ENCODE measurements at places on chromosomes 12 and 14. TPM values are rescaled to one million over a fixed set of nuclear protein-coding genes. Genes with fewer than 3 reads are reported as not detected.

TRPV4 gene
- polyA plus RNA-seq, result 0.46 TPM

DNA sequence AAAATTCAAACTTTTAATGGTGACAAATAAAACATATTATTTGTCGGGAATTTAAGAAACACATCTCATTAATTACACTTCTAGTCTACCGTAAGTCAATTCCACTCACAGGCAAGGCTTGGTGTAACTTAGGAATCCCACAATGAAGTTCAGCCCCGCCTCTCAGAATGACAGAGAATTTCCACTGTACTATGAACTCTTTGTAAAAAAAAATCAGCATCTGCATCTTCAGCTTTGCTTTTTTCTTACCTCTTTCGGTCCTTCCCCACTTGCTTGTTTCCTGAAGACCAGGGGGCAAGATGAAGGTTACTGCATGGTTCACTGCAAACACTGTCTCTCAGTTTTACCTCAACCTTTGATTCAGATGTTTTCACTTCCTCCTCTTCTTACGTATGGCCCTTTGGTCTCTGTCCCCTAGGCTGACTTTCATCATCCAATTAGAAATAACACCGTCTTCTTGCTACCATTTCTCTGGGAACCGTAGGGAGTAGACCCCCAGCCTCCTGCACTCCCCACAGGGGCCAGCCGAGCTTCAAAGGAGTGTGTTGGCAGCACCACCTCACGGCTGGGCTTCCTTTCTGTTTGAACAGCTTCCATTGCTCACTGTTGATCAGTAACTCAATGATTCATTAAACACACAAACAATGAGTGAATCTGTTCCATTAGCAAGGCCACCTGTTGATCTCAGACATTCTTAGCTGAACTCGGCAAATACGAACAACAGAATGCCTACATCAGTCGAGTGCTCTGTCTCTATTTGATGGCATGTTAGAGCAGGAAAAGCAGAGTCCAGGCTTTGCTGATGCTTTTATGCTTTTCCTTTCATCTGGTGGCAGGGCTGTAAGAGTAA is 343.0 kb downstream of the BMP4 start:
- no peak overlapping the region for H3K27ac ChIP-seq
- no peak overlapping the region for H3K4me3 ChIP-seq
- no peaks in the 10 kb centered on the region for H3K27me3 ChIP-seq
- peaks cover 3% of the 10 kb centered on the region for H3K4me1 ChIP-seq

DNA sequence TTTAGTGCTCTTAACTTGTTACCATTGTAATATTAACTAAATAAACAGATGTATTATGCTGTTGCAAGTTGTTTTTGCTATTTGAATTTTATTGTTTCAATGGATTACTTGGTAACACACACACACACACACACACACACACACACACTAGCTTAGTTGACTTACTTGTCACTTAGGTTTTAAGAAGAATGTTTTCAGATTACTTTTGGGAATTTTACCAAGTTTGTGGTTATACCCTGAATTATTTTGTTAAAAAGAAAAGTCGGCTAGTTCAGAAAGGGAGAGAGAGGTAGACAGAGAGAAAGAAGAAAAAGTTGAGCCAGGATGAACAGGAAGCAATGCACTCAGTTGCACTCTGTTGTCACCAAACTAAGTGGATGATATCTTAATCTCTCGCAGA is 5.3 kb downstream of the SSTR1 start:
- DNase-seq, result no peak
- H3K4me3 ChIP-seq, result no peak overlapping the region
- peaks cover 14% of the 10 kb centered on the region for H3K4me1 ChIP-seq
- H3K36me3 ChIP-seq, result no peaks in the 10 kb centered on the region
- no peak overlapping the region for H3K27ac ChIP-seq

DNA sequence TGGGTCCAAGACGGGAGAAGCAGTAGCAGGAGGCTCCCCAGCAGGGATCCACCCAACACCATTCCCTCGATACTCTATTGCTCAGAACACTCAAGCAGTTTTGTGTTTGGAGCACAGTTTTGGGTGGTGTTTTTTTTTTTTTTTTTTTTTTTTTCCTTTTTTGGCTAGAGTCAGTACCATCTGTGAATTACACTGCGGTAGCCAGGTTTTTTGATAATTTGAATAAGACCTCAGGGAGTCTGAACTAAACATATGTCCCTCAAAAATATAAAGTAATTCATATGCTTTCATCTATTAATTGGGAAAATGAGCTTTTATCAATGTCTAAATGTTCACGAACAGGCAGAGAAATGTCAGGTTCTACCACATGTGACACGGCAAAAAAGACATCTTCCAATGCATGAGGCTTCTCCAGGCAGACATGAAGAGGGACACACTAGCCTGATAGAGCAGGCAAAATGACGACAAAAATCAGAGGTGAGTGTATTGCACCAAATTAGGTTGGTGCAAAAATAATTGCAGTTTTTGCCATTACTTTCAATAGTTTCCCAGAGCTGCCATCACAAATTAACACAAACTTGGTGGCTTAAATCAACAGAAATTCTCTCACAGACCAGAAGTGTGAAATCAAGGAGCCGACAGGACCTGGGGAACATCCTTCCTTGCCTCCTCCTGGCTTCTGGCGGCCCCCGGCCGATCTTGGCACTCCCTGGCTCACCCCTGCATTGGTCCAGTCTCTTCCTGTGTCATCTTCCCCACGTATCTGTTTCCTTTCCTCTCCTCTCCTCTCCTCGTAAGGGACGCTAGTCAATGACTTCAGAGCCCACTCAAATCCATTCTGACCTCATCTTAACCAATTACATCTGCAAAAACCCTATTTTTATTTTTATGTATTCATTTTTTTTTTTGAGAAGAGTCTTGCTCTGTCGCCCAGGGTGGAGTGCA is 33.9 kb downstream of the FOXN3 start:
- H3K36me3 ChIP-seq, result no peaks in the 10 kb centered on the region
- no peaks in the 10 kb centered on the region for H3K27me3 ChIP-seq
- no peak for DNase-seq
- H3K4me3 ChIP-seq, result no peak overlapping the region
- H3K4me1 ChIP-seq, result no peaks in the 10 kb centered on the region
- no peak overlapping the region for H3K27ac ChIP-seq

- H3K4me3 ChIP-seq, result no peak overlapping the region
- no peaks in the 10 kb centered on the region for H3K27me3 ChIP-seq
- no peaks in the 10 kb centered on the region for H3K4me1 ChIP-seq
- H3K36me3 ChIP-seq, result peaks cover 36% of the 10 kb centered on the region
- no peak for DNase-seq
These were observed 49.6 kb downstream of the NT5DC3 start for GRCh38 chr12:103791350-103791920.

DNA sequence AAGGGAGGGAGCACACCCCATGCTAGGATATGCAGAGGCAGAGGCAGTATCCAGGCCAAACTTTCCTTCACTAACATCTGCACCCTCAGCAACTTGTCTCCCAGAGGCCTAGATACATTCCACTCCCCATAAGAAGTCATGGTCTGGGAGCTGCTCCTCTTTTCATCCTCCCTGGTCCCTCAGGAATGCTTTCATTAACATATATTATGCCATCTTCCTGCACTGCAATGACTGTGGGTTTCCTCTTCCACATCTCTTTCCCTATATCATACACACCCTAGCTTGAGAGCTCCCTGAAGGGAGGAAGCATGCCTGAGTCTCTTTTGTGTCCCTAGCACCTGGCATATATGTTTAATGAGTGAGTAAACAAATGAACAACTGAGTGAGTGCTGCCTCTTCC is 8.6 kb downstream of the DDN start:
- no peaks in the 10 kb centered on the region for H3K4me1 ChIP-seq
- H3K4me3 ChIP-seq, result no peak overlapping the region
- no peaks in the 10 kb centered on the region for H3K36me3 ChIP-seq

GRCh38 chr12:121903202-121903601 is 14.6 kb downstream of the PSMD9 start:
- H3K4me1 ChIP-seq, result no peaks in the 10 kb centered on the region
- H3K27ac ChIP-seq, result no peak overlapping the region
- H3K27me3 ChIP-seq, result no peaks in the 10 kb centered on the region
- DNase-seq, result no peak
- no peak overlapping the region for H3K4me3 ChIP-seq
- H3K36me3 ChIP-seq, result peaks cover 32% of the 10 kb centered on the region

DNA sequence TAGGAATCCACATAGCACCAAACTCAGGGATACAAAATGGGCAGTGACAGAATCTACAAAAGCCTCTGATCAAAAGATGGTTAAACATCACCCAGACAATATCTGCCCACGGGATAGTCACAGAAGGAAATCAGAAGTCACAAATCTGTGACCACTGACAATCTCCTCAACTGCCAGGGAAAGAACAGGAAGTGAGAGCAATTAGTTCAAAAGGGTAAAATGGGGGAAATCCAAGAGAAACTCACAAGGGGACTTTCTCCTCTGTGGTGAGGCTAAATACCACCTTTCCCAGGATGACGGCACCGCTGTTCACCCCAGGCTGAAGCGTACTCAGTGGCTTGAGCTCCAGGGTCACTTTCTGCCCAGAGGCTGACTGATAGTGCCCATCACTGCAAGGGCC is 10.7 kb downstream of the TTC5 start:
- H3K4me3 ChIP-seq, result no peak overlapping the region
- H3K36me3 ChIP-seq, result peaks cover 12% of the 10 kb centered on the region
- peaks cover 4% of the 10 kb centered on the region for H3K4me1 ChIP-seq
- no peak for DNase-seq

GRCh38 chr12:103751171-103751570 is 89.9 kb downstream of the NT5DC3 start:
- no peaks in the 10 kb centered on the region for H3K36me3 ChIP-seq
- H3K4me1 ChIP-seq, result peaks cover 10% of the 10 kb centered on the region
- no peak for DNase-seq
- no peaks in the 10 kb centered on the region for H3K27me3 ChIP-seq

DNA sequence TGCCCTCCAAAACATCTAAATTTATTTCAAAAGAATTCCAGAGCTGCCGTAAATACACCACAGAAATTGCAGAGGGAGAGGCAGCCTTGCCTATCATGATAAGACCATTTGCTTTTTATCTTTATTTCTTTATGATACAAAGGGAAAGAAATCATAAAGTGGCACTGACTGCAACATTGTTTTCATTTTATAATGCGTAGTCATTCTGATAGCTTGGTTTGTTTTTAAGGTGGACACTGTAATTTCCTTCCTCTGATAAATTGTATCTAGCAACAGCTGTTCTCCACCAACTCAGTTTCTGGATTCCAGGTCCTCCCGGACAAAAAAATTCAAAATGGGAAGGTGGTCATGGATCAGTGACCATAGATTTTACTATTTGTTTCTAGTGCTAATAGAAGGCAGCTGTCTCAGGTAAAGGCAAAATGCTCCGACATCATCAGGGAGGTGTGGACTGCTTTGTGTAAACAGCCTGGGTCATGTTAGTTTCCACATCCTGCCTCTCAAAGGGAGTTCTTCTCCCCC is 623 bp upstream of the TSPAN8 start:
- H3K36me3 ChIP-seq, result no peaks in the 10 kb centered on the region
- no peaks in the 10 kb centered on the region for H3K4me1 ChIP-seq
- no peak overlapping the region for H3K27ac ChIP-seq
- DNase-seq, result no peak
- H3K4me3 ChIP-seq, result no peak overlapping the region

Measured in keratinocyte (primary cell).